Upper lobe of right lung (tissue), 1 donor: ENCODE measurements at places on chromosomes 2 and 18. TPM values are rescaled to one million over a fixed set of nuclear protein-coding genes. Genes with fewer than 3 reads are reported as not detected.

TXNDC2 gene
- total RNA-seq: 0.55 TPM

DNA sequence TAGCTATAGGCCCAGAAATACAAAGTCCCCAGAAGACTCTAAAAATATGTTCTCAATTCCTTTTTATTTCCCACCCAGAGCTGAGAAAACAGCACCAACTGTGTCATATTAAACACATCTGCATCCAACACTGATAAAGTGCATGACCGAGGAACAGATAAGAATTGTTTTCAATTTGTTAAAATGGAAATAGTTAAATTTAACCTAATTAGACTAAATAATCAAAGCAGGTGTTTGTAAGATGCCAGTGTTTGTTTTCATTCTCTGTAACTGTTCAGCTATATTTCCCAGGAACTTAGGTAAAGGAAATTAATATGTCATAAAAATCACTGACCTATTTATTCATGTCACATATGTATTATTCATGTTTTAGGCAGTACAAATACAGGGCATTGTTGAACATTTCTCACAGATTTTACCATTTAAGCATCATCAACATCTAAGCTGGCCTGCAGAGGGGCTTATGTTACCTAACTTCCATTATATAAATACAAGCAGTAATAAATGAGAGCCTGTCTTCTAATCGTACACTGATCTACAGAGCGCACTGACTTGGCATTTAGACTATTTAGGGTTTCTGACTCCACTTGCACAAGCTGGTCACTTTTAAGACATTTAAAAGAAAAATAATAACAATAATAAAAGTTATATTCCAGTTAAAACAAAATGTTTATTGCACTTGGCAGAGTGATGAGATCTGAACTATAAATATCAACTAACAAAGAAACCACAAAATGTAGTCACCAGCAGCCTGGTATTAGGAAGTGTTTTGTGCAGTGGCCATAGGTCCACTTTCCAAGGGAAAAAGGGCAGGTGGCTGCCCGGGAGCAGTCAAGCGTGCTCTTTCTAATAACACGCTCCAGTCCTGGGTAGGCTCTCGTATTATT, 86.6 kb upstream of the ZFP36L2 start:
- DNase-seq: no peak

DSC2 gene
- 17.2 TPM for total RNA-seq

GRCh38 chr18:26792661-26793060, 72.8 kb downstream of the AQP4 start:
- no peak for DNase-seq

GRCh38 chr2:23746141-23746863, 180.6 kb downstream of the ATAD2B start:
- no peak for DNase-seq

PLA2R1 gene
- total RNA-seq: 9.0 TPM
